ENCODE measurements at places on chromosomes 1 and 21.

- no peak for DNase-seq
Observed at GRCh38 chr1:247962911-247963588, 2.0 kb upstream of the OR2AK2 start.

DNA sequence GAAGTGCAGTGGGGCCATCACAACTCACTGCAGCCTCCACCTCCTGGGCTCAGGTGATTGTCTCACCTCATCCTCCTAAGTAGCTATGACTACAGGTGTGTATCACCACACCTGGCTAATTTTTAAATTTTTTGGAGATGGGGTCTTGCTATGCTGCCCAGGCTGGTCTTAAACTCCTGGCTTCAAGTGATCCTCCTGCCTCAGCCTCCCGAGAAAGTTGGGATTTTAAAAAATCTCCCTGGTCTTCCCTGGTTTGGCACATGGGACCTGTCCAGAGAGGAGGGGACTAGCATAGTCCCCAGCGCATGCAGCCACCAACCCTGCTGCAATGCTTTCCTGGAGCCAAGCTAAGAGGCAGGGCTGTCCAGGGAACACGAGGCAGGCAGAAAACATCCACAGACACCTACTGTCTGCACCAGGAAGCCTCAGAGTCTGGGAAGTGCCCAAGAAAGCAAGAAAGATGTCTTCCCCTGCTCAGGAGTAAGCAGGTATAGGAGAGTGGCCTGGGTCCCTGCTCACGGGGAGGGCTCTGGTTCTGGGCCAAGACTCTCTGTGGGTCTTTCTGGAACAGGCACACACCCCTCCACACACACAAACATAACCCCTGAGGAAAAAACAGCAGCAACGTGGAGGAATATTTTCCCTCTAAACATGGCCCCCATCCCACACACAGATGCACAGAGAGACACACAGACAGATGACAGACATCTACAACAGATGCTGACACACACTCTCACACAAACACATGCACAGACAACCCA, 30.8 kb downstream of the ECE1 start:
- DNase-seq = no peak

DNA sequence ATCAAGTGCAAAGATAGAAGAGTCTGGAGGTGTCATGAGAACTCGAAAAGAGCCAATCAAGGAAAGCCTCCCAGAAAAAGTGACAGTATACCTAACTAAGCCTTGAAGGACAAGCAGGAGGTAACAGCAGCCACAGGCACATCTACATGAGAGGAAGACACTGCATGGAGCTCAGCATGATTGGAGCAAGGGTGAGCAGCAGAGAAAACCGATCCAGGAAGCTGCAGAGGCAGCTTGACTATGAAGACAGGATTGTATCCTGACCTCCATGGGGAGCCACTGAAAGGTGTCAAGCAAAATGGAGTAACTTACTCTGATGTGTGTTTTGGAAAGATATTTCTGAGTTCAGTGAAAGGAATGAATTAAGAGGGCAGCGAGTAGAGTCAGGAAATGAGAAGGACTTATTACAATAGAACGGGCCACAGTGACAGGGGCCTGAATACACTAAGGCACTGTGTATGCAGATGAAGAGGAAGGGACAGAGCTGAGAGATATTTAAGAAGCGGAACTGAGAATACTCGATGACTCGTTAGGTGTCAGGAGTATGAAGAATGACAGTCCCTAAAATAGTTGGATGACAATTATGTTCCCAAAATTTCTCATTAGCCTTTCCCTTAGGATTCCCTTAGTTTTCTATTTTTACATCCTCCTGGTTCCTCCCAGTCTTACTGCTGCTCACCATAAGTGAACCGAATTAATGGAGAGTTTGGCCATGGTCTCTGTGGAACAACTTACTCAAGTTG, 139.3 kb upstream of the NFIA start:
- DNase-seq = no peak

GRCh38 chr1:27451343-27451742, 38.6 kb downstream of the WASF2 start:
- DNase-seq = no peak

GRCh38 chr1:176880955-176881595, 283.4 kb downstream of the ASTN1 start:
- DNase-seq = no peak

GRCh38 chr1:207755846-207756693, 4.2 kb downstream of the CD46 start:
- no peak for DNase-seq

DNA sequence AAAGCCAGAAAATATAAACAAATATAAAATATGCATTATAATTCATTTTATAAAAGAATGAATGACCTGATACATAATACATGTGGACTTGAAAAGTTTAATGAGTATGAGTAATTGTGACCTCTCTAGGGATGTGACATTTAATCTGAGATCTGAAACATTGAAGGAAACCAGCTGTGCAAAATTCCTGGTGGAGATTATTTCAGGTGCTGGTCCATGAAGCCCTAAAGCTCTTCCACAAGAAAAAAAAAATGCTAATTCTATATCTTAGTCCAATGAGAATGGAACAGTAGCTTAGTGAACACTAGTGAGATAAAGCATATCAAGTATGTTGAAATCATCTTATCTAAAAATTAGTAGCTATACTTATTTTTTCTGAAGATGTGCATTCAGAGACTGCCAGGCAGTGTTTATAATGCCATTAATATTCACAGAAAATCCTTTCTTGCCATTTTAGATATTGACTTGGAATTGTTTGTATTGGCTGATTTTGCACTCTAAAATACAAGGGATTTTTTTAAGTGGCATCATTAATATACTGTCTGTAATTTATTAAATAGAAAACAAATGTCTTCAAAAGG, 1485.9 kb downstream of the PLA2G4A start:
- DNase-seq = no peak

DNA sequence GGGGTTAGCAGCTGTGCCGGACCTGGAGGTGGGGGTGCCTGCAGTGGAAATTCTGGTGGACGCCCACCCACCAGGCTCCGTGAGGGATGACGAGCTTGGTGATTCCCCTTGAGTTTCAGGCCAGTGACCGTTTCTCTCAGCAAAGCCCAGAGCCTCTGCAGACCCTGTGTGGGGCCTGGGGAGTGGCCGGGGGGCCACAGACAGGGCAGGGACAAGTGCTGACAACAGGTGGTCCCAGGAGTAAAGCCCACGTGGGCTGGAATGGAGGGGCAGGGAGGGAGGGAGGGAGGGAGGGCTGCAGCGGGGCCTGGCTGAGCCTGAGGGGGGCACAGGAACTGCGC, 52.8 kb downstream of the COL18A1 start:
- no peak for DNase-seq

Data from esophagus squamous epithelium (tissue), 5 donors.